ENCODE measurements at places on chromosomes 3 and 15.
A peak's percentile ranks its signal among the peaks of the same experiment; 100 is the strongest.

DNA sequence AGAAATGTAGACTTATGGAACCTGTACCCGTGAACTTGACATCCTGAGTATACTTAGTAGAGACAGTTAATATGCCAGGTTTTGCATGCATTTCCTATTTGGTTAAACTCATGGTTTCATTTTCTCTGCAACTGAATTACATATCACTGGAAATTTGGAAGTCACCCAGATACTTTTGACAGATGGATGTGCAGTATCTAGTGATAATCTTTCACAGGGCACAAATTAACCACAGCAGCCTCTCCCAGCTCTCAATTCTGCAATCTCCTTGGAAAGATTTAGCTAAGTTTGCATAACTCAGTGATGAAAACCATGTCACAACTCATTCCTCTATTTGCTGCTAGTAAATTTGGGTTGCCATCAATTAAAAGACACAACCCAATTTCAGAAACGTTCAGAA, 162.3 kb upstream of the TPM1 start:
- no peak for DNase-seq

DNA sequence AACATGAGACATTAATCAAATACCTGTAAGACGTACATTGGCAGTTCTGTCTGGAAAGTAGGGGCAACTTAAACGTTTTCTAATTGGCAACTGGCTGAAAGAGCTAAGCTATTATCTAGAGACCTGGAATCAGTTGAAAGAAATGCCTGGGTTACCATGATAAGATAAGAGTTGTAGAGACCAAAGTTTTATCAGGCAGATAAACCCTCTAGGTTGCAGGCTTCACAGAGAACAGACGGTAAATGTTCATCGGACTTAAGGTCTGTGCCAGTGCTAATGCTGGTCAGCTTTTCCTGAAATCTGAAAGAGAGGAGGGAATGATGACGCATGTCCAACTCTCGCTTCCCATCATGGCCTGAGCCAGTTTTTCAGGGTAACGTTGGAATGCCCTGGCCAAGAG, 196.2 kb downstream of the ROBO2 start:
- no peak for DNase-seq

DNA sequence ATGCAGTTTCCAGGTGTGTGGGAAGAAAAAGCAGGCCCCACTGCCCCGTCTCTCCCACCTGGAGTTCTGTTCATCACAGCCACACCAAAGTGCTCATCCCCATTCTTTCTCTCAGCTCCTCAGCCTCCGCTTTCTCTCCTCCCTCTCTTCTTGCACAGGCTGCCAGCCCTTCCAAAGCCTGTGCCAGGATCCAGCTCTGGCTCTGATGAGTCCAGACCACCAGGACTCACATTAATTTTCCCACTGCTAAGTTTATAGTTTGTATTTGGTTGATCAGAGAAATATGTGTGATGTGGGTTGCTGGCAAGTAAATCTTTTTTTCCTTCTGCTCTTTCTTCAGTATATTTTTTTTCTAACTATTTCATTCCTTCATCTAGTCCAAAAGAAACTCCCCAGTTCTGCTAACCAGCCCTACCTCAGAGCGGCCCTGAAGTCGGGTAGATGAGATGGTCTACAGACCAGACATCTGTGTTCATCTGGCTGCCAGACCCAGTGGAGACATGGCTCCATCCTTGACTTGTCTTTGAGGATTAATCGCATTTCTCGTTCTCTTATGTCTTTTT, 49.8 kb downstream of the BOC start:
- no peak for DNase-seq

DNA sequence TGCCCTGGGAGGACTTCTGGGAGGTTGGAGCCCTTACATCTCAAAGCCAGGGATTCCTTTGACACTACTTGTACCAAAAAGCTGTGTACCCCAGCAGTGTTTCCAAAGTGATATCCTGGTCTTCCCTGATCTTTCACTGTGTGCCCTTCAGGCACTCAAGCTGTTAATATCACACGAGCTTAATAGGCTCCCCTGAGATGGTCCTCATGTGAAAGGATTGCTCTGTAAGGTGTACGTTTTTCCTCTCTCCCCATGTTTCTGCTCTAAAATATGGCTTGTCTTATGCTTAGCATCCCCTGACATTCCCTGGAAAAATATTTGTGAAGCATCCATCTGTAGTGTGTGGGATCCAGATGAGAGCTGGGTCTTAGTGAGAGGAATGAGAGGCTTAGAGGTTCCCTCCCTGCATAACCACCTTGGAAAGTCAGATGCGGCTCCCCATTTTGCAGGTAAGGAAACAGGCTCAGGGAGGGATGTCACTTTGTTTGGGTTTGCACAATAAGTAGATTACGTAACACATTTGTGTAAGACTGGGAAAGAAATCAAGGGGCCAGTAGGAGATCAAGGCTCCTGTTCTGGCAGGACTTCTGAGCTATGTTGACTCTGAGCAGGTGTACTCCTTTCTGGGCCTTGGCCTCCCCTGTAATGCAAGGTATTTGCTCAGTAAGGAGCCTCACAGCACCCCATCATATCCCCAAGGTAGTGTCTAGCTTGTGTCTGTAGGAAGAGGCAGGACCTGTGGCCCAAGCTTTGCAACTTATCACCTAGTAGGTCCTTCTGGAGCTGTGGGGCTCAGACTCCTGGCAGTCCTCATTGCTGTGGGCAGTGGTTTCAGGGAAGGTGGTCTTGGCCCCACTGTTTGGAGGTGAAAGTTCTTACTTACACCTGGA, 667 bp upstream of the ACOX2 start:
- DNase-seq: no peak

- DNase-seq: no peak
Observed at GRCh38 chr3:191627064-191627463, 166.1 kb downstream of the PYDC2 start.

GRCh38 chr3:72086042-72086742, 301.2 kb upstream of the PROK2 start:
- DNase-seq: no peak

DNA sequence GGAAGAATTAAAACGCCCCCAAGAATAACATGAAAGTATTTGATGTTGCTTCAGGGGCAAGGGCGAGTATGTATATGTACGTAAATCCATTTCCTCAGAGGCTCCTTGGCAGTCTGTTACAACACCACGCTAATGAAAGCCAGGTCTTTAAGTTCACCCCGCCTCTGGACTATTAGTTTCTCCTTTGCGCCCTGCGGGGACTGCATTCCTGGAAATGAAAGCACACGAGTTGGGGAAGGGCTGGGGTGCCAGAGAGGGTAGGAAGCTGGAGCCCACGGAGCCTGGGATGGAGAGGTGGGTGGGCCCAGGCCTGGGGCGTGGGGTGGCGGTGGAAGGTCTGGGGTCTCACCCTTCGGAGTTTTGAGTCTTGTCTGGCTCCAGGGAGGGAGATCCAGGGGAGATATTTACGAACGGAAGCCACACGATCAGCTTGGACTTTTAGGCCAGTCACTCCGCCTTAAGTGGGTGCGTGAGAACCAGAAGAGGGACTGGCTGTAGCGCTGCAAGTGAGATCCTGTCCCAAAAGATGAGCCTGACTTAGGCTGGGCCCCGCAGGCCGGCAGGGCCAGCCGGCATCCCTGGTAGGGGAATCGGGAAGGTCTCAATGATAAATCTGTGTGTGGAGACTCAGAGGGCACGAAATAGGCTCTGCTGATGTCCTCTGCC, 1.6 kb upstream of the PLCL2 start:
- DNase-seq: no peak

DNA sequence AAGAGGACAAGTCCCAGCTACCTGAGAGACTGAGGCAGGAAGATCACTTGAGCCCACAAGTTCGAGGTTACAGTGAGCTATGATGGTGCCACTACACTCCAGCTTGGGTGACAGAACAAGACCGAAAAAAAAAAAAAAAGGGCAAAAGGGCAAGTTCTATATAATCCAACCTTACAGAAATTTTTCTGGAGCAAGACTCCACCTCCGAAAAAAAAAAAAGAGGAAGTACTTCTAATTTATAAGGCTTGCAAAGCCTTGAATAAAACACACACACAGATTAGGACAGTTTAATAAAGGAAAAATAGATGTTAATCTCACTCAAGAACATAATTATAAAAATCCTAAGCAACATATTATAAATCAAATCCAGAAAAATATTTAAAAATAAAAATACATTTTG, 14.4 kb upstream of the XYLB start:
- no peak for DNase-seq

DNA sequence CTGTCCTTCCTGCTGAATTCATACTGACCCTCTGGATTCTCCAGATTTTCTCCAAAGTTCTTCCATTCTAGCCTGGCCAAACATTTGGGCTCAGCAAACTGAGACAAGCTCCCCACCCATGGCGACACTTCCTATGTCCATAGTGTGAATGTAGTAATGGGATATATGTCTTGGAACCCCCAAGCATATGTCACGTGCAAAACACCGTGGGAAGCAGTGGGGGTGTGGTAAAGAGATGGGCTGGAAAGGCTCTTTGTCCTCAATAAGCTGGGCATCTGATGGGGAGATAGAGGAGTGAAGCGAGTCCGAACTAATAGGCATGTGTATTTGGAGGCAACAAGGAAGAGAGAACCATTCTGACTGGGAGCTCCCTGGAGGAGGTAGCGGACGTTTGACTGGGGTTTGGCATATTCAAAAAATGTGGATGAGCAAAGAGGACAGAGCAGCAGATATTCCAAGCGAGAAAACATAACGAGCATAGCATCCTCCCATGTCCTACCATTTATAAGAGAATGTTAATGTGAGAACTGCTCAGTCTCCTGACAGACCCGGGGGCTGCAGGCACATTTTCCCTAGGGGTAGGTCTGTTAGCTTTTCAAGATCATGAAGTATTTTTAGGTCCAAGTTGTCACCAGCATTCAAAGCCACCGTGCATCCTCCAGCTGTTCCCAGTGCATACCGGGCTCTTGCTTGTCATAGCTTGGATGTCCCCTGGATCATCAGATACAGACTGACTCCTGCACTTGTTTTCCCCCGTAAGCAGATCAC, 25.6 kb downstream of the TPM1 start:
- no peak for DNase-seq

DNA sequence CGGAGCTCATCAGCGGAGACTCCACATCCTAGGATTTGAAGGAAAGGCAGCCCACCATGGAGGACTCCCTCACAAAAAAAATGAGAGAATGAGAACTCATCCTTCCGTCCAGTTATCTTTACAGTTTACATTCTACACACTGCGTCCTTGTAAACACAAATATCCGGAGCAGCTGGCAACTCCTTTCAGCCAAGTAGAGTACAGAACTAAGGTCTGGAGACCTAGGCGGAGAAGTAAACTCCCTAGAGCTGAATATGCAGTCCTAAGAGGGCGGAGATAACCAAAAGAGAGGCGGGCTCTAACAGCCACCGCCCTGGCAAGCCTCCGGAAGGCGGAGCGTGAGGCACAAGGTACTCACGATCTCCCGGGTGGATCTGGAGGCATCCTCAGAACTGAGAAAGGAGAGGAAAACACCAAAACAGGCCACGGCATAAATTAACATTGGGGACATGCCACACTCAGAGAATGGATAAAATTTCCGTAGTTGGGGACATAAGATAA, 924 bp upstream of the SIN3A start:
- DNase-seq: peak; percentile 87

- no peak for DNase-seq
Observed at GRCh38 chr3:190591080-190591479, 77.2 kb downstream of the IL1RAP start.

DNA sequence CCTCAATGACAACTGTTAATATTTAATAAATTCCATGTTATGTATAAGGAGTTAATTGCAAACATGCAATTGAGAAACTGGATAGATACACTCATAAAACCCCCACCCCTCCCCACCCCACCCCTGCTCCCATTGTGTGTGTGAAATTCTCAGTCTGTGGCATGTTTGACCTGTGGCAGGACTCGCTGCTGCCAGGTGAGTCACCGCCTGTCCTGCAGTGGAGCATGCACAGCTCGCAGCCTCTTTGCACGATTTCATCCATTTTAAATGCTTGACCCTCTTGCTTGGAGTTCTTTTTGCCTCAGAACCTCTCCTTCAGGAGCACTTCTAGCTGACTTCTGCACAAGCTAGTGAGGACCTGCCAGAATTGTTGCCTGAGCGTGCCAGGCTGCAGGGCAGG, 5.3 kb upstream of the APEH start:
- DNase-seq: no peak

DNA sequence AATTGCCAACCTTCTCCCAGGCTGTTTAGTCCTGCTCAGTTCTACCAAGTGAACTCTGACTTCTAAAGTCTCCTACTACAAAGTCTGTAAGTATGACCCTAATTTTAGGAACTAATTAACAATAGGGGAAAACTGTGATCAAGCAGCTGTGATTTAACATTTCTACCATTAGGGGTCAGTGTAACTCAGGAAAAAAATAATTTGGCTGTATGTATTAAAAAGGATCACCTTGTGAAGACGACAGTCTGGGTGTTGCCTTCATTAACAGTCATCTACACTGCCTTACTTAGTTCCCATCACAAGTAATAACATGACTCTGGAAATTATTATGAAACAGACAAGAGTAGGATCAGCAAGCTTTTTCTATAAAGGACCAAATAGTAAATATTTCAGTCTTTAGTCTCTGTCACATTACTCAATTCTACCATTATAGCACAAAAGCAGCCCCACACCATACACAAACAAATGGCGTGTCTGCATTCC, 4.2 kb upstream of the NPHP3 start:
- DNase-seq: no peak

DNA sequence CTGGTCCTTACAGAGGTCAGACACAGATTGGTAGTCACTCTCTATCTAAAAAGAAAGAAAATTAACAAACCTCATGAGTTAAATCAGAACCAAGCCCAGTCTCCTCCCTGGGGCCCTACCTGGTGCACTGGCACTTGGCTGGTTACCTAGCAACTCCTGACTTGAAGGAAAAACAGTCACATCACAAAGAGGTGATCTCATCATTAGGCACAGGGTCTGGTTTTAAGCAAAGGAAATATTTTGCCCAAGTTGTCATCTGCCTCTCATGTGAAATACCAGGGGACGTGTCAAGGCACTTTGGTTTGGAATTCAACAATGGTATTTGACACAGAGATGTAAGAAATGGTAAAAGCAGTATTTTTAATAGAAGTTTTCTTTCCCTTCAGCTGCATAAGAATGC, 47.7 kb upstream of the FMN1 start:
- peak; percentile 37 for DNase-seq
